ENCODE measurements at places on chromosomes 6 and 20.

GRCh38 chr6:46251583-46252339 lies 81.0 kb upstream of the ENPP5 start:
- DNase-seq, result no peak

GRCh38 chr6:129661536-129662405 lies 48.2 kb downstream of the ARHGAP18 start:
- DNase-seq, result no peak

DNA sequence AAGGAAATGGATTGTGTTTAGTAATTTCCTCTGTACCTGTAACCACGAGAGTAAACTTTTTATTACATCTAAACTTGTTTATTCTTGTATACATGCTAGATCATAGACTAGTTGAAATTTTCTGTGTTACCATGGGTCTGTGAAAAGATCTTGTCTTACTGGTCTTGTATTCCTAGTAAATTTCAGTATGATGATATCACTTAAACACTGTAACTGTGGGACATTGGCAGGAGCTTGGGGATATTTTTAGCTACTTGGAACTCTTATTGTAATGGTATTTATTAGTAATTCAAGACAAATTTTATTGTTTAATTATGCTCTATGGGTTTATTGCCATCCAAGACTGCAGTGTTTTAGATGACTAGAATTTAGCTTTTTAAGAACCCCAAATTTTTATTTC lies 25.9 kb upstream of the TULP4 start:
- no peak for DNase-seq

DNA sequence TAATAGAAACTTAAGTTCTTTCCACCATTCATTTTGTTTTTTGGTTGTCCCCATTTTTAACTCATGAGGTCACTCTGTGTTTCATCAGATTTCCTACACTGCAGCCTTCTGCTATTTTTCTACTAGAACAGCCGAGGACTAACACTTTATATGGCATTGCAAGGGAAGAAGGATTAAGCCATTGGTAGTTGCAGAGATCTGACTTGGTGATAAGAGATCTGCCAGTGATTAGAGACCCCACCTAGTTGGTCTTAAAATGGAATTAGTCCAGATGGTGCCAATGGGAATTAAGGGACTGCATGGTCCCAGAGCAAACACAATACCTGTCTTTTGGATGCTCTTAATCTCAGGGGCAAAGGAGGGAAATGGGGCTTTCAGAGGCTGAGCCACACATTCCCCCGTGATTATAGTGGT lies 125.5 kb upstream of the TMEM170B start:
- no peak for DNase-seq

- no peak for DNase-seq
Observed at GRCh38 chr6:13729891-13730290, 18.3 kb upstream of the RANBP9 start.

DNA sequence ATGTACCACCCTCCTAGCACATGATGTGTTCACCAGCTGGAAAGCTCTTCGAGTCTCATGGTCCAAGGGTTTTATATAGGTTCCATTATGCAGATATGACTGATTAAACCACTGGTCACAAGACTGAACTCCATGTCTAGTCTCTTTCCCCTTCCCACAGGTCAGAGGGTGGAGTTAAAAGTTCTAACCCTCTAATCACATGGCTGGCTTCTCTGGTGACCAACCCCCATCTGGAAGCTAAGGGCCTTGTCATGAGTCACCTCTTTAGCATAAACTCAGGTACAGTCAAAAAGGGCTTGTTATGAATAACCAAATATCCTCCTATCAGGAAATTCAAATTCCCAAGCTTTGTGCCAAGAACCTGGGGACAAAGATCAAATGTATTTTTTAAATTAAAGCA lies 52.0 kb upstream of the KLHL31 start:
- DNase-seq, result no peak

DNA sequence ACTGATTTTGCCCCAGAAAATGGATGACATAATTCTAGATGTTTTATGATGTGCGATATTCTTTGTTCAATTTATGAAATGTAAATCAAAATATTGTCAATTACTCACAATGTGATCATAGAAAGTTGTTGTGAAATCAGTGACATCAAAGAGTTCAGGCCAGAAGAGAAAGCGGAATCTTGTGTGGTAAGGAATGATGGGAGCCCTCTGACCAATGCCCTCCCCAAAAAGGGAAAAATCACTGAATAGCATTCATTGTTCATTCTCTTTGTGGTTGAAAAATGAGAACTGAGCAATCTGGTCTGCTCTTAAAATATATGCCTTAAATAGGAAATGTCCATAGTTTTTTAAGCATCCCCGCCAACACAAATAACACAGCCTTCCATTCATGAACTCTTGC lies 247.1 kb upstream of the GRIK2 start:
- no peak for DNase-seq

GRCh38 chr20:1629321-1629720 lies 9.5 kb upstream of the SIRPB1 start:
- DNase-seq, result no peak

GRCh38 chr6:43630980-43631619 lies 2.0 kb upstream of the GTPBP2 start:
- no peak for DNase-seq

- DNase-seq, result no peak
Observed at GRCh38 chr6:130967502-130968445, 95.3 kb downstream of the EPB41L2 start.

DNA sequence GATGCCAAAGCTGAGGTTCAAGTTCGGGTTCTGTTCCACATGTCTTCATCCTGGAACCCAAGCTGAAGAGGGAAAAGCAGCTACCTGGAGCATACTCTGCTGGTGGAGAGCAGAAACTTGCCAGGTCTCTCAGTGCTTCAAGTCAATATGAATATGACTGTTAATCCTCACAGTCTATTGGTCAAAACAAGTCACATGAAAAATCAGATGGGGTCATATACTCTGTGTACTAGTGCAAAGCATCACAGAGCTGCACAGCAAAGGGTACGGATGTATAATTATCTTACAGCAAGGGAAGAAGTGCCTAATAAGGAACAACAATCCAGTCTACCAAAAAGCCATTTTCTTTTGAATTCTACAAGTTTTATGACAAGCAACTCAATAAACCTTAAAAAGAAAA lies 11.6 kb downstream of the NCOA7 start:
- DNase-seq, result no peak

DNA sequence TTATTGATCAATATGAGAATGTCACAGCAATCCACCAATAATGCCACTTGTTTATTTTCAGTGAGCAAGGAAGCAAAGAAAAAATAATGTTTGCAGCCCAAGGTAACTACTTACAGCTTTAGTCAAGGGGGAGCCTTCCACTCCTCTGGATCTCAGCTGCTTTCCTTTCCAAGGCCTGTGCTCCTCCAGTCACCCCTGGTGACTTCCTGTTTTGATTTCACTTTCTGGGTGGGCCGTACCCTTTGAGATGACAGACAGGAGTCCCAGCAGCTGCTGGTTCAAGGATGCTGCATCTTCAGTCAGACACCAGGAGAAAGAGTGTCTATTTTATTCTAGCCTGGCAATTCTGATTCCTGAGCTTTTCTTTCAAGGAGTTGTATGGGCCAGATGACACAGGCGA lies 5.6 kb upstream of the VNN2 start:
- DNase-seq, result peak; percentile 45

- no peak for DNase-seq
Observed at GRCh38 chr6:38796006-38796405, 80.9 kb downstream of the DNAH8 start.
